ENCODE measurements at places on chromosomes 5 and 9.

DNA sequence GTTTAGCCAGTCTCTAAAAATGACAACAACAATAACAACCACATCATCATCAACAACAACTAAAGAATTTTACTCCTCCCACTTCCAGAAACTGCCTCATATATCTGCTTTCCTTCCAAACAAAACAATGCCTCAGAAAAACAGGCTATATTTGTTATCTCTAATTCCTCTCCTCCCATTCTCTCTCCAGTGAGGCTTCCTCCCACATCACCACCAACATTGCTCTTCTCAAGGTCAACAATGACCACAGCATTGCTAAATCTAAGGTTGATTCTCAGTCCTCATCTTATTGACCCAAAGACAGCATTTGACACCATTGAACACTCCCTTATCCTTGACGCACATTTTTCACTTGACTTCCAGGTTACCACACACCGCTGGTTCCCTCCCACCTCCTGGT lies 38.1 kb upstream of the PRUNE2 start:
- no peak for DNase-seq

- DNase-seq, result no peak
Measured at GRCh38 chr5:168168978-168169698, 122.3 kb upstream of the WWC1 start.

GRCh38 chr9:129141066-129142041 lies 30.1 kb downstream of the PTPA start:
- DNase-seq, result peak; percentile 94

GRCh38 chr9:21357479-21358460 lies 7.1 kb upstream of the IFNA6 start:
- peak; percentile 6 for DNase-seq

- peak; percentile 63 for DNase-seq
Measured at GRCh38 chr9:13279284-13280141, at the start of gene MPDZ. Gene MPDZ (minus strand): TSS chr9:13279692. CDS start chr9:13250315, 29,377 bp downstream.

- DNase-seq, result no peak
Measured at GRCh38 chr9:29796291-29796952, 2223.1 kb upstream of the C9orf72 start.

- no peak for DNase-seq
Measured at GRCh38 chr5:148829248-148829594, 2.8 kb downstream of the ADRB2 start.

DNA sequence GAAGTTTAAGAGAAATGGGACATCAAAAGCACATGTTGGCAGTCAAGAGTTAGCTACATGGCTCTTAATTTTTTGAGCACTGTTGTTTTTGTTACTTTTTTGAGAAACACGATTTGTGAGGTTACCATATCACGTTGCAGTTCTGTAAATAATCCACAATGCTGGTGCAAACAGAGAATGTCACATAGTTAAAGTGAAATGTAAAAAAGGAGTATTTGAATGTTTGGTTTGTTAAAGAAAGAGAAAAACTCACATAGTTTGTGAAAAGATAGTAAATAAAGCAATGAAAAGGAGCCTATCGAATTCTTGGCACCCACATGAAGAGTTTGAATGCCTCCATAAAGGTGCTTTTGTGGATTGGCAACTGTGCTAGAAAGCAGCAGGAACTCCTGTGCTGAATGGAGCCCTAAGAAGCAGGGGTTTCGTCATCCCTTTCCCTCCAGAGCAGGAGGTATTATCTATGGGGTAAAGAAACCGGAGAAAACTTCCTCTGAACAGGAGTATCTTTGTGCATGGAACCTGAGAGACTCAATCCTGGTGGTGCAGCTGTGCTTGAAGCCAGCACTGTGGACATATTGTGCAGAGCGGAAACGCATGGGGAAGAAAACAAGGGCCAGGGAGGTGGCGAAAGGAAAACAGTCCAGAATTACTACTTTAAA lies 148.5 kb upstream of the OTULINL start:
- DNase-seq, result no peak

- peak; percentile 57 for DNase-seq
Measured at GRCh38 chr9:74777136-74777879, 110.4 kb downstream of the TRPM6 start.

DNA sequence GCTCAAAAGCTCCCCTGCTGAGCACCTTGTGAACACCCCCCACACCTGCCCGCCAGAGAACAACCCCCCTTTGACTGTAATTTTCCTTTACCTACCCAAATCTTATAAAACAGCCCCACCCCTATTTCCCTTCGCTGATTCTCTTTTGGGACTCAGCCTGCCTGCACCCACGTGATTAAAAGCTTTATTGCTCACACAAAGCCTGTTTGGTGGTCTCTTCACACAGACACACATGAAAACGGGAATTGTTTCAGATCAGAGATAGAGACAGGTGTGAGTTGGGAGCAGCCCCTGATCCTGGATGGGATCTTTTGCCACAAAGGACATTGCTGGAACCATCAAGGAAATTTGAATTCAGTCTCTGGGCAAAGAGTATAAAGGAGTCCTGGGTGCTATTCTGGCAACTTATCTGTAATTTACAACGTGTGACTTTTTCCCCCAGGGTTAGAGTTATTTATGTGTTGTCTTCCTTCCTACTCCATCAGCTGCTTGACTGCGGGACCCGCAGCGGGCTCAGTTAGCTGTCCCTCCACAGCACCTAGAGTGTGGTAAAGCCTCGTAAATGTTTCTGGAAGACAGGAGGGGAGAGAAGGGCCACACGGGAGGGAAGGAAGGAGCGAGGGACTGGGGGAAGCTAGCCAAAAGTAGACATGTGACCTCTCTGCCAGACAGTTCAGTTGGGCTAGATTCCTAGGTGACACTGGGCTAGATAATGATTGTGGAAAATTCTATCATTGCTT lies 437.0 kb downstream of the ZNF608 start:
- no peak for DNase-seq

Data from AG10803 (cell line).